ENCODE measurements at places on chromosomes 16 and 17.

GRCh38 chr16:57781349-57781740, 20.9 kb downstream of the KIFC3 start:
- no peak for DNase-seq

DNA sequence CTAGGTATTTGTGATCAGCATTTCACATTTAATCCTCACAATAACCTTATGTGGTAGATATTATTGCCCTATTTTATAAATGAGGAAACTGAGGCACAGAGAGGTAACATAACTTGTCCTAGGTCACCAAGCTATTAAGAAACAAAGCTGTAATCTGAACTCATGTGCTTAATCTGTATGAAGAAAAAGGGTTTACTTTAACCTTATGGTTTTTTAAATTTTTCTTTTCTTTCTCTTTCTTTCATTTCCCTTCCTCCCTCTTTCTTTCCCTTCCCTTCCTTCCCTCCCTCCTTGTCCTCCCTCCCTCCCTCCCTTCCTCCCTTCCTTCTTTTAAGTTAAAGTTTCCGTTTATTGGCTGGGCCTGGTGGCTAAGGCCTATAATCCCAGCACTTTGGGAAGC, 105.2 kb upstream of the AMZ2 start:
- DNase-seq, result no peak

DNA sequence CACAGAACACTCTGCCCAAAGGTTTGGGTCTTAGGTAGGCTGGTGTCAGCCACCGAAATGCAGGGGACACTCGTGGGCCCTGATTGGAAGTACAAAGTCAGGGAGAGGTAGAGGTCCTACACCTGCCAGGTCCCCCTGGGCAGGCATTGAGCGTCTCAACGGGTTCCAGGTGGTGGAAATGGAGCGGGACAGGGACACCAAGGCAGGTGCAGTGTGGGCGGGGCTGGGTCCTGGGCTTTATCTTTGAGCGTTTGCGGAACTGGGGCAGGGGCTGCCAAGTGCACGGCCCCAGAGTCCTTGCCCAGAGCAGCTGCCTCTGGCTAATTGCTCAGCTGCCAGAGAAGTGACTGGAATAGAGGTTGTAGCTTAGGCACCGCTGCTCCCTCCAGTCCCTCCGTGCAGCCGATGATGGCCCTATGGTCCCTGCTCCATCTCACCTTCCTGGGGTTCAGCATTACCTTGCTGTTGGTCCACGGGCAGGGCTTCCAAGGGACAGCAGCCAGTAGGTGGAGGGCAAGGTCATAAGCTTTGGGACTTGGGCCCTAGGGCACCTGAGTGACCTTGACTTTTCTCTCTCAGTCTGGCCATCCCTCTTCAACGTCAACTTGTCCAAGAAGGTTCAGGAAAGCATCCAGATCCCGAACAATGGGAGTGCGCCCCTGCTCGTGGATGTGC, at the start of gene ZACN:
Gene ZACN (plus strand): TSS at position 323 of the 675 bp plus-strand sequence. CDS start 83 bp downstream, at position 406.
- DNase-seq, result no peak

GRCh38 chr16:4679850-4680636, 13.3 kb upstream of the NUDT16L1 start:
- no peak for DNase-seq
